ENCODE measurements at places on chromosomes 16 and 17.

- DNase-seq: peak; percentile 19
Measured at GRCh38 chr17:31448467-31449077, 57.1 kb downstream of the RAB11FIP4 start.

DNA sequence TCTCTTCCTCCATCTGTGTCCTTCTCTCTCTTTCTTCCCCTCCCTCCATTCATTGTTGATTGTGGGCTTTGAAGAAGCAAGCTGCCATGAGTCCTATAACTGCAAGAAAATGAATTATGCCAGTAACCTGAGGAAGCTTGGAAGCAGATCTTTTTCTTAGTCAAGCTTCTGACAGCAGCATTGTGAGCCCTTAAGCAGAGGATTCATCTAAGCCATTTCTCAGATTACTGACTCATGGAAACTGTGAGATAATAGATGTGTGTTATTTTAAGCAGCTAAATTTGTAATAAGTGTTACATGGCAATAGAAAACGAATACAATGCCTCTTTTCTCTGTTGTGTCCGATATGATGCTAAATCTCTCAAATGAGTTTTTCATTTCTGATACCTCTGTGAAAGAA, 1109.7 kb downstream of the CDH11 start:
- DNase-seq: peak; percentile 47

GRCh38 chr16:12500771-12501170, 302.9 kb downstream of the CPPED1 start:
- DNase-seq: no peak

DNA sequence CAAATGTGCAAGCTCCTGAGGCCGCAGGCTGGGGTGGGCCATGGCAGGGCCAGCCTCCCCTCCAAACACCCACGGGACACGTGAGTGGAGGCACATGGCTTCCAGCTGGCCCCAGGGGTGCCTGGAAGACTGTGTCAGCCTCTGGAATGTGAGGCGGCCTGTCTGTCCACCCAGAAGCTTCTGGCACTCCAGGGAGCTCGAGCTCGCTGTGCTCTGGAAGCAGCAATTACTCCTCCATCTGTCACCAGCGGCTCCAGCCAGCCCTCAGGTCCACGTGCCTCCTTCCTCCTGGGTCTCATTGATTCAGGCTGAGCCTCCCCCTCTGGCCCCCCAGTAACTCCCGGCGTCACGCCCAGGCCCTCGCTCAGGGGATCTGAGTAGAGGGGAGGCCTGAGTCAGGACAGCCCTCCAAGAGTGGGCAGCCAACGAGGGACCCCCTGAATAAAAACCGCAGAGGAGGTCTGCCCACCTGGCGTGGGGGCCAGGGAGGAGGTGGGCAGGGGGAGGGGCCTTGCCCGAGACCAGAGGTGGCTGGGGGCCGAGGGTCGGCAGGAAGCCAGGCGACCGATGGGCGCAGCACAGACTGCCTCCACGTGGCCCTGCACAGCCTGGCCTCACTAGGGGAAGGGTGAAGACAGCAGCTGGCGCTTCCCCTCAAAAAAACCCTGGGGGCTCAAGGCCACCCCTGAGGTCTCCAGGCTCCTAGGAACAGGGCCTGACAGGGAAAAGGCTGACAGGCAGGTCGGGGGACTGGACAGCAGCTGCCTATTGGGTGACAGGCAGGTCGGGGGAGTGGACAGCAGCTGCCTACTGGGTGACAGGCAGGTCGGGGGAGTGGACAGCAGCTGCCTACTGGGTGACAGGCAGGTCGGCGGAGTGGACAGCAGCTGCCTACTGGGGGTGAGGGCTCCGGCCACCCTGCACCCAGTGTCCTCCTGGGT, 11.9 kb downstream of the PIEZO1 start:
- DNase-seq: peak; percentile 96
